ENCODE measurements at places on chromosomes 11 and 22.

- DNase-seq = no peak
Observed at GRCh38 chr11:116548256-116548655, 224.5 kb downstream of the BUD13 start.

GRCh38 chr11:98587884-98588283 lies 432.9 kb upstream of the CNTN5 start:
- no peak for DNase-seq

GRCh38 chr11:115050756-115051155 lies 372.4 kb downstream of the NXPE2 start:
- DNase-seq = no peak

DNA sequence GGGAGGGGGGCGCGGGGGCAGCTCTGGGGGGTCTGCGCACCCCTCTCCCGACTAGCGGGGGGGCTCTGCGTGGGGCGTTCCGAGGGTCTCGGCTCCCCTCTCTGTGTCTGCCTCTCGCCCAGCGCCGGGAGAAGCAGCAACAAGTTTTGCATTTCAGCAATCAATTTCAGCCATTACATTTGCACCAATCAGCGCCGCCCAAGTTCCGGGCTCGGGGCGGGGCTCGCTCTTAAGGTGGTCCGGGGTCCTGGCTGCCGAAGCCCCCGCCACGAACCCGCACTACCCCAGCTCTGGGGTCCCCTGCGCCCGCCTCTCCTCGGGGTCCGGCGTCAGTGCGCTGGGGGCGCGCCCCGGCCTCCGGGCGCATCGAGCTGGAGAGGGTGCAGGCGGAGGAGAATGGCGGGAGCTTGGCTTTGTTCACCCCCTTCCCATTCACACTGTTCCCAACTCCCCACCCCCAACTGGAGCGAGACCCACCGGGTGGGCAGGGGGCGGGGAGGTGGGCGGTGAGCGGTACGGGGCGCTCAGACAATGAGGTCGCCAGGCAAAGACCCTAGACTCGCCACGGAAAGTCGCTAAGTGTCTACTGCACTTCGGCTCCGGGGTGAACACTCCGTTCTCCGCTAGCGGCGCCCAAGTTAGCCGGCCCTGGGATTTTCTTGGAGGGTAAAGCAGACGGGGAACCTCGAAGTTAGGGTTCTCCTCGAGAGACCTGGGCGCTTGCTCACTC lies at the start of gene MN1:
MN1 (minus strand) TSS at position 141 of the 730 bp plus-strand sequence. CDS start 1,213 bp downstream, outside the sequence.
- DNase-seq = no peak

DNA sequence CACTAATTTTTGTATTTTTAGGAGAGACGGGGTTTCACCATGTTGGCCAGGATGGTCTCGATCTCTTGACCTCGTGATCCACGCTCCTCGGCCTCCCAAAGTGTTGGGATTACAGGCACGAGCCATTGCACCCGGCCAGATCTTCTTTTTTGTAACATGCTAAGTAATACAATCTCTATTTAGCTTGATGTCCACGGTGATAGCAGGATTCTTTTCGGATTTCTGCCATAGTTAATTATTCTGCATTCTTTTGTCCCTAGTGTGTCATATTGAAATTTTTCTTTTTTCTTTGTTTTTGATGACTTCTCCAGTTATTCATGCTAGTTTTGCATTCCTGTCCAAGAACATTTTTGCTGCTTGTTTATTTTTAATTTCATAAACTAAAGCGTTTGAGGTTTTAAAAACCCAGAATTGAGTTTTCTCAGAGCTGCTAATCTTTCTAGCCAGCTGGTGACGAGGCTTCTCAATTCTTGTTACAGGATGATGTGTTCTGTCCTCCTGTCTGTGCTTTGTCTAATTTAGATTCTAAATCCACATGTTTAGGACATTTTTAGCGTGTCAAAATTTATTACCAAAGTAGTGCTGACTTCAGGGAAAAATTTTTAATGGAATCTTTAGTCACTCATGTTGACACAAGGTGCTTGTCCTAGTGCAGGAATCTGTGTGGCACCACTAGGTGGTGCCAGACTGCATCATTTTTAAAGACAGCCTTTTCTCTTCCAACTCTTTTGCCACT lies 21.8 kb downstream of the NF2 start:
- DNase-seq = peak; percentile 10

DNA sequence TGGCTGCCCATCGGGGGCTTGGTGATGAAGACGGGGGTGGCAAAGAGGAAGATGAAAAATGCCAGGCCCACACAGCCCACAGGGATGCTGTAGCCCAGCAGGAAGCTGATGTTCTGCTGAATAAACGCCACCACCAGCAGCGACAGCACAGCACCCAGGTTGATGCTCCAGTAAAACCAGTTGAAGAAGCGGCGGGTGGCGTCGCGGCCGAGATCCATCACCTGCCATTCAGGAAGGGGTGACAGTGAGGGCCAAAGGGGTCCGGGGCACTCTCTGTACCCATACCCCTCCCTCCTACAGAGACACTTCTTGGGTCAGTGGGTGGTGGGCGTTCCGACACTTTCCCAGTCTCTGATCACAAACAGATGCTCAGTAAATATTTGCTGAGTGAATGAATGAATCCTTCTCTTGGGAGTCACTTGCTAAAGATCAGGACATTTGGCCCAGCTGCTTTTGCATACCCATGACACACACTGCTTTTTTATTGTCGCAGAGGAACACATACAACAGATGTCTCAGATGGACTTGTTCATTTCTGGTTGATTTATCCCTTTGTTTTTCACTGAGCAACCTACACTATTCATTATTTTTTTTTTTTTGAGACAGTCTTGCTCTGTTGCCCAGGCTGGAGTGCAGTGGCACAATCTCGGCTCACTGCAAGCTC lies 5.2 kb downstream of the SLC15A3 start:
- no peak for DNase-seq

- no peak for DNase-seq
Observed at GRCh38 chr22:17228725-17229126, 9.5 kb upstream of the ADA2 start.

GRCh38 chr22:50174382-50175190 lies 4.1 kb downstream of the PANX2 start:
- DNase-seq = no peak

DNA sequence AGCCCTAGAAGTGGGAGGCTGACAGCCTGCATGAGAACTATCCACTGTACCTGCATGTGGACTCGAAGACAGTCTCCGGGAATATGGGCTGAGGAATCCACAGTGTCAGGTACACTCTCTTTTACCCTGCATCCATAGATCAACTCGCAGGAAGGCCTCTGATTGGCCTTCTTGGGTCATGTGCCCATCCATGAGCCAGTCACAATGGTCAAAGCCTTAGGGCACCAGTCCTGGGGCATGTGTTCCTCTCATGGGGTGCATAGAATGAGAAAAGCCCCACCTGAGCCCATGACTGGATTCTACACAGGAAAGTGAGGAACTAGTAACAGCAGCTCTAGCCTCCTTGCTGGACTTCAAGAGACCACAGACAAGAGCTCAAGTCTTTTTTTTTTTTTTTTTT lies 10.6 kb downstream of the ART1 start:
- no peak for DNase-seq

DNA sequence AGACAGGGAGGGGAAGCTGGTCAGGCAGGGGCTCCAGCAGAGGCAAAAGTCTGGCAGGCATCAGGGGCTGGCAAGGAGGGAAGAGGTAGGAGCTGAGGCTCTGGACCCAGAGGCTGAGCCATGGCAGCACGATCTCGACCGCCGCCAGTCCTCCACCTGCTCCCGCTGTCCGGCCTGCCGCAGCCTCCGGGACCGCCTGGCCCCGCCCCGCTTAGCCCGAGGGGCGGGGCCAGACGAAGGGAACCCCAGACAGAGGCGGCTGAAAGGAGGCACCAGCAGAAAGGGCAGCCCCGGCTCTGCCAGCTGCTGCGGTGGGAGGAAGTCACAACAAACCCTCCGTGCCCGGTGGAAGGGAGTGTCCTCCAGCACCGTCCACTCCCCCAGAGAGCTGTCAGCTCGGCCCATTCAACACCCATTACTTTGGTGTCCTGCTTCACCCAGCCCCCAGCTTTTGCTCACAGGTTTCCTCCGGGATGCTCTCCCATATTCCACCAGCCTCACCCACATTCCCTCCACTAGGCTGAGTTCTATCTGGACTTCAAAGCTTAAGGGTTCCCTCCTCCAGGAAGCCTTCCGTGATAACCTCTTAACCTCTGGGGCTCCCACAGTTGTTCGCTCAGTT lies at the start of gene MFNG:
MFNG (minus strand) TSS at position 161 of the 622 bp plus-strand sequence. CDS start 207 bp downstream, outside the sequence.
- DNase-seq = peak; percentile 32

DNA sequence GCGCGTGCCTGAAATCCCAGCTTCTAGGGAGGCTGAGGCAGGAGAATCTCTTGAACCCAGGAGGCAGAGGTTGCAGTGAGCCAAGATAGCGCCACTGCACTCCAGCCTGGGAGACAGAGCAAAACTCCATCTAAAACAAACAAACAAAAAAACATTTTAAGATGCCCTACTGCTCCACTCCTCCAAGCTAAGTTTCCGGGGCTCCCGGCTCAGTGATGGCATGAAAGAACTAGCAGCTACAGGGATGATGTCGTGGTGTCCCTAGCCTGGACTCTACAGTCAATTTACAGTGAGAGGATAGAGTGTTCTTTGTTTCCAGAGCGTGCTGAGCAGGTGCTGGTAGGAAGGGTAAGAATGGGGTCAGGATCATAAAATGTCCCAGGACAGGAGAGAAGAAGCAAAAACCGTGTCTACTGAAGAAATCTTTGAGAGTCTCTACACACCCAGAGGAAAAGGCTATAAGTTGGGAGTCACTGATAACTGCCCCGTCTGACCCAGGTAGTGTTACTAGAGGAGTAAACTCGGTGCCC lies 1.2 kb upstream of the ZBTB3 start:
- DNase-seq = no peak

GRCh38 chr11:99585606-99586005 lies 564.9 kb downstream of the CNTN5 start:
- DNase-seq = no peak

DNA sequence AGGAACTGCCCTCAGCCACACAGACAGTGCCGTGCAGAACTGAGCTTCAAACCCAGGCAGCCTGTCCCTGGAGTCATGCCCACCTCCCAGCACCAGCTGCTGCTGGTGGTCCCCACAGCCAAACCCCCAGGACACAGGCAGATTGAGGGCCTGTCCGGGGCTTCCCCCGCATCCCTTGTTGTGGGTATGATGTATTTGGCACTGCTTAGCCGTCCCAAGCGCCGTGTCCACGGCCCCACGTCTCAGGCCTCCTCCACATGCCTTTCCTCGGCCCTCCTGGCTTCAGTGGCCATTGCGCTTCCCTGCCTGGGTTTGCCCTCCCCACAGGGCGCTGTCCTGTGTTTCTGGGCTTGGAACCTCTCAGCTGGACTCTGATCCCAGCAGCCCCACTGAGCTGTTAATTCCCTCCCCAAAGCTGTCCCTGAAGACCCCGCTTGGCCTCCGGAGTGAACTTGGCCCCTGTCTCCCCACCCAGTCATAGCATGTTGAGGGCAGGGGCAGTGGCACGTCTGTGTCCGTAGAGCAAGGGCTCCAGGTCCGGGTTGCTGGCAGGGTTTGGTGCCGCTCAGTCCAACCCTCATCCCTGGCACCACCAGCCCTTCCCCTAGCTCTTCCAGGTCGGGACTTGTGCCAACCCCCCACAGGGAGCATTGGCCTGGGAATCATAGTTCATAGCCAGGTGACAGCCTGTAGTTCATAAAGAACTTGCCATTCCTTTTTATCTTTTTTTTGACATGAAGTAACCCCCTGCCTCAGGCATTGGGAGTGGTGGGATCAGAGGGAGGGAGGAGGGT lies 34.5 kb upstream of the TEF start:
- DNase-seq = no peak

- no peak for DNase-seq
Observed at GRCh38 chr11:105181100-105181499, 41.5 kb upstream of the CARD18 start.

- no peak for DNase-seq
Observed at GRCh38 chr11:122273476-122274191, 157.6 kb upstream of the BLID start.

DNA sequence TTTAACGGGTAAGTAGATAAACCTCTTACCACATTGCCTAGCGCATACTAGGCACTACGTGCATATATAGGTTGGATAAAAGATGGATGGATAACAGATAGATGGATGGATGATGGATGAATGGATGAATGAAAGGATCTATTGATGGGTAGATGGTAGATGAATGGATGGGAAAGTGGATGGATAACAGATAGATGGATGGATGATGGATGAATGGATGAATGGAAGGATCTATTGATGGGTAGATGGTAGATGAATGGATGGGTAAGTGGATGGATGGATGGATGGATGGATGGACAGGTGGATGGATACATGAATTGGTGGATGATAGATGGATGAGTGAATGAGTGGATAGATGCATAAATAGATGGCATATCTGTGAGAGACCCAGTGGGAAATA lies 555.0 kb downstream of the MN1 start:
- no peak for DNase-seq

- no peak for DNase-seq
Observed at GRCh38 chr11:16912692-16913111, 101.5 kb downstream of the PLEKHA7 start.

DNA sequence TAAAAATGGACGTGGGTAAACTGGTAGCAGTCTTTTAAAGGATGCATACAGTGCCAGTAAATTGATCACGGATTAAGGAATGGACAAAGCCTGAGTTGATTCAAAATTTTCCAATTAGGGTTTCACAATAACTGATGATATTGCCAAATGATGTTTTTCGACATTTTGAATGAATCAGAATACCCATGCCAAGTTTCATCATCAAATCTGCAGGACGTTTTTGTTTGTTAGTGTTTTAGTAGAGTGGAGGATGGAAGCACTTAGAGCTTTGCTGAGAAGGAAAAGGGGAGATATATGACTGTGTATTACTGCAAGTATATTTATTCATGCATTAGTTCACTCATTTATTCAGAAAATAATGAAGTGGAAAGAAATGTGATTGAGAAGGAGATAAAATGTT lies 78.3 kb downstream of the SLC17A6 start:
- DNase-seq = no peak

GRCh38 chr11:133418218-133418617 lies 114.1 kb downstream of the OPCML start:
- DNase-seq = no peak

- no peak for DNase-seq
Observed at GRCh38 chr22:30277547-30278344, 11.1 kb upstream of the OSM start.

GRCh38 chr11:65421794-65422632 lies 585 bp upstream of the NEAT1 start:
- no peak for DNase-seq

DNA sequence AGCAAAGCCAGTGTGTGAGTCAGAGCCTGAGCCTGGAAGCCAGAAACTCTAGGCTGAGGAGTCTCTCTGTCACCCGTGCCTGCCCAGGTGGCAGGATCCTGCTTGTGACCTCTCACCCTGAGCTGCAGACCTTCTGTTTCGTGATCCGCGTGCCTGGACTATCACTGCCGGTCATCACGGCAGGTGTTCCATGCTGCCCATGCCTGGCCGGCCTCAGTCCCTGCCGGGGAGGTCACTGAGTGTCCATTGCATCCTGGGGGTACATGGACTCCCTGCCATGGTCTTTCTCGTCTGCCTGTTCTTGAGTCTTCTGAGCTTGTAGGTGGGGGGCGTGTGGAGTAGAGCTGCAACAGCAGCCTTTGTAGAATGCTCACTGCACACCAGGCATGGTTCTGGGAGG lies 1032.4 kb downstream of the TBC1D22A start:
- DNase-seq = no peak

GRCh38 chr11:94673951-94674491 lies 94.1 kb upstream of the AMOTL1 start:
- DNase-seq = no peak

- DNase-seq = no peak
Observed at GRCh38 chr11:18352581-18352980, 30.2 kb downstream of the GTF2H1 start.

All from SW 1271 (cell line).